HAP-1 (cell line): ENCODE measurements at places on chromosomes 1 and 21.

DNA sequence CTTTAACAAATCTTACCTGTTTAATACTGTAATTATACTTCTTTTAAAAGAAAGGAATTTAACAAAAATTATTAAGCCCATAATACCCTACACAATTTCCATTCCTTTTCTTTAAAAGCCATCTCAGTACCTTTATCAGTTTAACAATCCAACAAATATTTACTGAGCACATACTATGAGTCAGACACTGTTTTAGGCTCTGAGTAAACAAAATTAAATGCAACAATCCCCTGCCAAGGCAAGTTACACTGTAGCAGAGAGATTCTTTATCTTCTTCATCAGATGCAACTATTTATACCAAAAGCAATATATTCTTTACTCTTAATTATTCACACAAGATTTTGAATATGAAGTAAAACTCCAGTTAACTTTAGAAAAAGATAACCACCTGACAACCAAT, 12.0 kb downstream of the DENND1B start:
- no peak for DNase-seq

GRCh38 chr1:94540440-94541245, 916 bp downstream of the F3 start:
- DNase-seq, result peak; percentile 34

- no peak for DNase-seq
Measured at GRCh38 chr1:21843208-21843607, 31.1 kb downstream of the LDLRAD2 start.

GRCh38 chr1:84181350-84182005, 37.4 kb downstream of the PRKACB start:
- DNase-seq, result no peak

- DNase-seq, result no peak
Measured at GRCh38 chr21:32044205-32045180, 171.7 kb downstream of the HUNK start.

DNA sequence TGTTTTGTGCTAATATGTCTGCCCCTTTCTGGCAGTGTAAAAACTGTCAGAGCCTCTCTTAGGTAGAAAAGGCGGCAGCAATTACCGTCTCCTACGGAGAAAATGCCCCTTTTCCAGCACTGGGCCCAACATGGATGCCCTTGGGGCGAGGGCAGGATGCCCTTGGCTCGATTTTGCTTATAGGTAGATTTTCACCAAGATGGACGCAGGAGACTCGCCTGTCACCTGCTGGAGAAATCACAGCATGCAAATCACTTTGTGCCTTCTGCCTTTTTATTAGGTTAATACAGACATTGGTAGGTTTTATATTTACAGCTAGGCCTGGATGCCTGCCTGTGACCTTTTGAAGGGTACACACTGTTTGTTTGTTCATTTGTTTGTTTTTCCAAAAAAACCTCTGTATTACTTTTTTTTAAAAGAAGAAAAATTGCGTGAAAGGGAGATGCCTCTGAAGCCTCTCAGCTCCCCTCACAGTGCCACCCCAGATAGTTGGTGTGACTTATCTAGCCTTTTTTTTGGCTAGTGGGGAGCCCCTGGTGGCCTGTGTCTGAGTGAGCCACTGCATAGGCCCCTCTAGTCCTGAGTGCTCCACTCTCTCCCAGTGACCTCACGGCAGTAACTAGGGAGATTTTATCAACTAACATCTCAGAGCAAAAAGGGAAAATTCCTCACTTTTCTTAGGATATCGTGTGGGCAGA, 2.5 kb downstream of the ATP1B1 start:
- DNase-seq, result peak; percentile 51

DNA sequence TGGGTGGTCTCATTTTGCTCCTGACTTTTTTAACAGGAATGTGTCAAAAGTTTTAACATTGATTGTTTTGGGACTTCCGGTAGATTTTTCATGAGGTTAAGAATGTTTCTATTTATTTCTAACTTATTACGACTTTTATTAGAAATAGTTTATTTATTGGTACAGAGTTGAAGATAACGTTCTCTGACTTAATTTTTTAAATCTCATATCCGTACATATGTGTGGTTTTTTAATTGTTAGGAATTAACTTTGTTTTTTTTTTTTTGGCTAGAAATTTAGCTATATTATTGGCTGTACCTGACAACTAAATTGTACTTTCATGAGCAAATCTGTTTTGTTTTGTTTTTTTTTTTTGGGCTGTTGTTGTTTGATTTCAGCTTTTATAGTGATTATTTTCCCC, 32.0 kb downstream of the RNF2 start:
- DNase-seq, result no peak

- no peak for DNase-seq
Measured at GRCh38 chr1:86699186-86699585, 5.2 kb upstream of the SH3GLB1 start.

- peak; percentile 85 for DNase-seq
Measured at GRCh38 chr1:156726549-156727226, 1.6 kb upstream of the METTL25B start.
